Glomerular endothelial cell (primary cell): ENCODE measurements at places on chromosomes 5 and 9. TPM values are rescaled to one million over a fixed set of nuclear protein-coding genes. Genes with fewer than 3 reads are reported as not detected.

GRCh38 chr5:69525490-69525889, 32.9 kb downstream of the OCLN start:
- no peak for DNase-seq

DNA sequence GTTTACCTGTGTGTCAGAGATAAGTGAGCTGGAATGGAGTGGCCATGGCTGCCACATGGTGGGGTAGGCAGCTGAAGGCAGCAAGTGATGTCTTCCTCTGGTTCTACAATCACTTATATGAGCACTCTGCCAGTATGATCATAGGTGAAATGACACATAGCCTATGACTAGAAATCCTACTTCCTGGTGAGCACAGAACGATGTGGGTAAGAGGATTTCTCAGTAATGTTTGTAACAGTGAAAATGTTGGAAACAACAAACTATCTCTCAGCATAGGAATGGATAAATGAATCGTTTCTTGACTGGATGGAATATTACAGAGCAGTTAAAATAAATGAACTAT, 187.0 kb upstream of the S1PR3 start:
- DNase-seq: no peak

- DNase-seq: no peak
These were observed 610.6 kb downstream of the CDH12 start for GRCh38 chr5:22242532-22242931.

GRCh38 chr5:38755181-38755580, 90.6 kb upstream of the OSMR start:
- DNase-seq: no peak

The MRRF gene
- 20.2 and 26.7 TPM in 2 replicates for total RNA-seq

- no peak for DNase-seq
These were observed 2.0 kb upstream of the CAVIN4 start for GRCh38 chr9:100575765-100576386.

- no peak for DNase-seq
These were observed 15.5 kb downstream of the FGD3 start for GRCh38 chr9:92962846-92963245.

The PTGDS gene
- total RNA-seq: not detected in 2 replicates

- DNase-seq: no peak
These were observed 347.0 kb upstream of the SLC30A5 start for GRCh38 chr5:68746643-68747420.

GRCh38 chr9:126448865-126449577, 122.4 kb downstream of the MVB12B start:
- no peak for DNase-seq

GRCh38 chr5:89728750-89729149, 680.8 kb downstream of the CETN3 start:
- no peak for DNase-seq

The ANKRD34B gene
- total RNA-seq: 0.05 and 0.06 TPM in 2 replicates

GRCh38 chr5:81533629-81534405, 139.9 kb upstream of the ACOT12 start:
- DNase-seq: no peak

- DNase-seq: no peak
These were observed 185.0 kb downstream of the DAB2IP start for GRCh38 chr9:121836366-121836885.
